Activated T-cell treated with anti-CD3 and anti-CD28 coated beads, Interleukin-2, amount 50 U/mL, for 4 hours (primary cell): ENCODE measurements at places on chromosomes 1 and 21. TPM values are rescaled to one million over a fixed set of nuclear protein-coding genes. Genes with fewer than 3 reads are reported as not detected.

- no peak for DNase-seq
Observed at GRCh38 chr1:11448373-11449099, 30.4 kb upstream of the DISP3 start.

DNA sequence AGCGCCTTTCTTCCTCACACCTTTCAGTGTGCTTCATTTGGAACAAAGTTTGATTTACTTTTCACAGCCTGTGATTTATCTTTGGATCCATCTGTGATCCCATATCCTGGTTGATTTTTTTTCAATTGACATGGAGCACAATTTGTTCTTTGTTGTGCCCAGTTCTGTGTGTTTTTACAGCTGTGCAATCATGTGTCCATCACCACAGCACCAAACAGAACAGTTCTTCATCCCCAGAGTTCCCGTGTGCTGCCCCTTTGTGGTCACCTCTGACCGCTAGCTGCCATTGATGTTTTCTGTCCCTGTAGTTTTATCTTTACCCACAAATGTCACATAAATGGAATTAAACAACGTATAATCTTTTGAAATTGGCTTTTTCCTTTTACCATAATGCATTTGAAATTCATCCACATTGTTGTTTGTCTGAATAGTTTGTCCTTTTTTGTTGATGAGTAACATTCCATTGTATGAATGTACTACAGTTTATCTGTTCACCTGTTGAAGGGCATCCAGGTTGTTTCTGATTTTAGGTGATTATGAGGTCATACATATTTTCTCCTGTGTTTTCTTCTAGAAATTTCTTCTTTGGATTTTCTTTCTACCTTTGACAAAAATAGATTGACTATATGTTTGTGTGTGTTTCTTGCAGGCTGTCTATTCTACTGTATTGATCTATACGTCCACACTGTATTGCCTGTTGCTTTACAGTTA is 17.4 kb downstream of the MIGA1 start:
- no peak for DNase-seq

Gene SLFNL1
- total RNA-seq, result not detected

- no peak for DNase-seq
Observed at GRCh38 chr1:19367584-19368041, 55.5 kb downstream of the SLC66A1 start.

GRCh38 chr1:188096521-188096920 is 1267.8 kb downstream of the PLA2G4A start:
- DNase-seq, result no peak

GRCh38 chr1:22619252-22619651 is 17.2 kb upstream of the C1QA start:
- no peak for DNase-seq

- no peak for DNase-seq
Observed at GRCh38 chr1:243798726-243799125, 51.3 kb downstream of the AKT3 start.

DNA sequence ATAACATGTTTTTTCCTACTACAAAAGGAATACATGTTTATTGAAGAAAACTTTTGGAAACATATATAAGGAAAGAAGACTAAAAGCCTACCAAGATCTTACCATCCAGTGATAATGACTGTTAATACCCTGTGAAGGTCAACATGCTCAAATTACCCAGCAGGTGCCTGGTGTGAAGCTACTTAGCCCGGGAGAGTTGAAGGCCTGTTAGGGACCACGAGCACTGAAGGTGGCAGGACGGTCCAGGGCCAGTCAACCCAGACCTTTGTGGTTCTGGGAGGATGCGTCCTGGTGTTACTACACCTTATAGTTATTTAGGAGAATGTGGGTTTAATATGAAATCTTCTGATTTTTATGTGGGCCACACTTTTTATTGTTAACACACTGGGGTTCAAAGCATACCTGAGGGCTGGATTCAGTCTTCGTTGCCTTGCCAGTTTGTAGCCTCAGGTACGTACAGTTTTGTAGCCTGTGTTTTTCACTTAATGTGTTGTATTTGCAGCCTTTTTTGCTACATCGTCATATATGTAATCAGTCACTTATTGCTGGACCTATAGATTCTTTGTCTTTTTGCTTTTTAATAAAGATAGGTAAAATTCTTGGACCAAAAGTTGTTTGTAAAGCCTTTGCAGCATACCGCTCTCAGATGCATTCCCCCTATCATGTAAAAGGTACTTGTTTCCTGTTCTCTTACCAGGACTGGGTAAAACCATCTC is 9.8 kb downstream of the ITSN1 start:
- DNase-seq, result no peak

GRCh38 chr1:206081856-206082255 is 28.9 kb downstream of the RHEX start:
- no peak for DNase-seq

DNA sequence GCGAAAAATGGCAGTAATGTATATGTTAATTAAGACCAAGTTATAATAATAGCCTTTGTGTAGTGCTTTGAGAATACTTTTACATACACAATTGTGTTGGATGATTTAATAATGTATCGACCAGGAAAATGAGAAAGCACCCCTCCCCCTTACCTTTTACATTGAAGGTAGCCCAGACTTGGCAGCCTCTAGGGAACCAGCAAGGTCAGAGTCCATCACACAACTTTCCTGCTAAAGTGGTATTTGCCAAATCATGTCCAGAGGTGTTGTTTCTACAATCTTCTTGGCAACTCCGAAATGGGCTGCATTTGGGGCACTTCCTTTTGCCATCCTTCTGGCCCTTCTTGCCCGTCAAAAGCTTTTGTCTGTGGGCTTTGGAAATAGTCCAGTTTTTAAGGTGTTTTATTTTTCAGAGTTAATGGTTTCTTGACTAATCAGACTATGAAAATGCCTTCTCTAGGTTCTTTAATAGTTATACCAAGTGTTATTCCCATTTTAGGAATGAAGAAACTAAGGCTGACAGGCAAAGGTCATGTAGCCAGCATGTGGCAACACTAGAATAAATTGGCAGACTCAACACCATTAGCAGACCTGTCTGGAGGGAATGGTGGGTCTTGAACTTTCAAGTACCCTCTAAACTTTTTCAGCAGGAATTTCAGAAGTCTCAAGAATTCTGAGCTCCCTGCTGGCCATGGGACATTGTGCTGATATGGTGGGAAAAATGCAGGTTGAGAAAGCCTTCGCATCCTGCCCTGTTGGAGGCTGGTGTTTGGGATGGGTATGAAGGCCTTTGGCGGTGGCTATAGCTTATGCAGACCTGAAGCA is 6.8 kb downstream of the ATP1A1 start:
- no peak for DNase-seq

DNA sequence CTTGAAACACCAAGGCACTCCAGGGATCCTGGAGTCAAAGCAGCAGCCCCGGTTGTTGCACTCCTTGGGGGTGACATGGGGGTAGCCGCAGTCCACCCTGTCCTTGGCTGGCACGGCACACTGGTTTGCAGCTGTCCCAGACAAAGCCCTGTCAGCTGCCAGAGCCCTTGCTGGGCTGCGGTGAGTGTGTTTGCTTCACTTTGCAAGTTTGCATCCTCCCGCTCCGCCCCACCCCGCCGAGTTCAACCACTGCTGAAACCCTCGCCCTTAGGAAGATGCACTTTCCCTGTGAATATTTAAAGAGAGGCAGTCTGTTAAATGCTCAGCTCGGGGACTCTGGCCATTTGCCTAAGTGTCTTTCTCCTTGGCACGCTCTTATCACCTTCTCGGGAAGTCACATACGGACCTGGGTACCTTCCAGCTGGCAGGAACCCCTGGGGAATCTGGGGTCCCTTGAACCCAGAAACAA is 1.7 kb downstream of the TFF3 start:
- no peak for DNase-seq

DNA sequence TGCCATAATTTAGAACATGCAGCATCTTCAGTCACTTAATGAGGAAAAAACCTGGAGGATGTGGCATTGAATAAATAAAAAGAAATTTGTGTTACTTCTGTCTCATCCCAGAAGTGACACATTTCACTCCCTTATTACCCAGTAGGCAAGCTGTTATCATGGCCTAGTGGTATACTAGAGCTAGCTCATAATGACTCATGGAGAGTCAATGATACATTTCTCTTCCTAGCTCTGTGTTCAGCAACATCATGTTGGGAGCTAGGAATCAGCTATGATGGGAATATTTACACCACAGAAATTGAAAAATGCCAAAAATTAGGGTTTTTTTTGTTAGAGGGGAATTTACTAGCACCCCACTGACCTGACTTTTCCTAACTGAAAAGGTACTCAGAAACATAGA is 182.7 kb downstream of the HMCN1 start:
- DNase-seq, result no peak

Gene AMY1B
- not detected for total RNA-seq

DNA sequence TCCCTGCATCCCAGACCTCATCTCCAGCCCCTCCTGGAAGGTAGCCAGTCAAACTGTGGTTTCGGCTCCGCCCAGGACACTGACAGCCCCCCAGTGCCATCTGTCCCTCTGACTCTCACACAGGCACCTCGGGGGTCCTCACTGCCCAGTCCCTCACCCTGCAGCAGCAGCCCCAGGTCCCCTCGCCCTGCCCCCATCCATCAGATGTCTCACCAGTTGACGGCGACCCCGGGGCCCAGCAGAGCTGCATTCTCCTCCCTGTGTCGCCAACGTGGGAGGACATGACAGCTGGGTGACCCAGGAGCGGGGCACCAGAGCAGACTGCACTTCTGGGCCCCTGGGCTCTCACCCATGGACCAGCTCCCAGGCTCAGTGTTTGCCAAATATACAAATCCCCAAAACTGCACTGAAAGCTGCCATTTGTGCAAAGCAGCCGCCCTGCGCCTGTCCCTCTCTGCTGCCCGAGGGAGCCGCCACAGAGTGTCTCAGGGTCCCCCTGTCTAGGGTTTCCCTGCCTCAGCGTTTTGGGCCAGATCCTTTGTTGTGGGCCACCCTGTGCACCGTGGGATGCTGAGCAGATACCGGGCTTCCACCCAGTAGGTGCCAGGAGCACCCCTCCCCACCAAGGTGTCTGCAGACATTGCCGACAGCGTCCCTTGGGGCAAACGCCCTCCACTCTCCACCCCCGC is 48.2 kb downstream of the PRDM15 start:
- no peak for DNase-seq

- no peak for DNase-seq
Observed at GRCh38 chr1:101453844-101454243, 217.0 kb downstream of the S1PR1 start.

- DNase-seq, result no peak
Observed at GRCh38 chr1:178495741-178496409, 889 bp downstream of the CLEC20A start.

Gene NBPF10
- 0.61 TPM for total RNA-seq

- DNase-seq, result no peak
Observed at GRCh38 chr1:17892225-17892624, 137.1 kb downstream of the ACTL8 start.

GRCh38 chr1:116808848-116809508 is 54.7 kb downstream of the CD2 start:
- no peak for DNase-seq

DNA sequence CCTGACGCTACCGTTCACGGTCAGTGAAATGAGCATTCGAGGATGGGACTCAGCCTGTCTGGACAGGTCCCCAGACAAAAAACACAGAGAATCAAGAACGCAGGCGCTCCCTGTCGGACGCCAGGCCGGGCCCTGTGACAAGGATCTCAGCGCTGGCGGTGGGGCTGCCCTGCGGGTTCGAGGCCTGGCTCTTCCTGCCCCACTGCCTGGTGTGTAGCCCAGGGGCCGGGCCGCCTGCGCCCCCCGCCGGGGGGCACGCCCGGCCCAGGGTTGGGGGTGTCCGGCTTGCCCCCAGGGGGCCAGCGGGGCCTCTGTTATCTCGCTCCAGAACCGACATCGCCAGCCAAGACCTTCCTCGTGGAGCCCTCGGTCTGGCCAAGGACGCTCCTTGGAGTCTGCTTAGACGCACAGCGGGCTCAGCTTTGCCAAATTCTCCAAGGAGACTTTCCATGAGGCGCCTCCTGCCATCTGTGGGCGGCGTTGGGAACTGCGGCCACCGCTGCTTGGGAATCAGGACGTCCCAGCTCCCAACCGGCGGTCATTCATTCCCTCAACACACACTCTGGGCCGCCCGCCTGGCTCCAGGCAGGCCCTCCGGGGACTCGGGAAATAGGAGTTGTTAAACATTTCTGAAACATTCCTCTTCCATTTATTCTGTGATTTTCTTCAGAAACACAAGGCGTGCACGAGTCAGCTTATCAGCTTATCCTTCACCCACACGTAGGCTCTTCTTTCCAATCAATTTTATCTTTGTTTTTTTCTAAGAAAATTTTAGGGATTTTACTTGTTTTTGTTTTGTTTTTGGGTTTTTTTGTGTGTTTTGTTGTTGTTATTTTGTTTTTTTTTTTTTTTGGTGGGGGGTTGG is 11.3 kb upstream of the RIPK4 start:
- DNase-seq, result no peak

- DNase-seq, result no peak
Observed at GRCh38 chr1:59552007-59552406, 255.1 kb downstream of the FGGY start.

Gene KCNH1
- total RNA-seq, result not detected

Gene CLCA1
- total RNA-seq, result 0.13 TPM

Gene KAZN
- 1.2 TPM for total RNA-seq
